ENCODE measurements at places on chromosomes 12 and 14.

- peak; percentile 33 for DNase-seq
Observed at GRCh38 chr12:63802012-63802608, 22.4 kb downstream of the RXYLT1 start.

GRCh38 chr12:114253976-114254778 is 151.8 kb downstream of the TBX5 start:
- no peak for DNase-seq

DNA sequence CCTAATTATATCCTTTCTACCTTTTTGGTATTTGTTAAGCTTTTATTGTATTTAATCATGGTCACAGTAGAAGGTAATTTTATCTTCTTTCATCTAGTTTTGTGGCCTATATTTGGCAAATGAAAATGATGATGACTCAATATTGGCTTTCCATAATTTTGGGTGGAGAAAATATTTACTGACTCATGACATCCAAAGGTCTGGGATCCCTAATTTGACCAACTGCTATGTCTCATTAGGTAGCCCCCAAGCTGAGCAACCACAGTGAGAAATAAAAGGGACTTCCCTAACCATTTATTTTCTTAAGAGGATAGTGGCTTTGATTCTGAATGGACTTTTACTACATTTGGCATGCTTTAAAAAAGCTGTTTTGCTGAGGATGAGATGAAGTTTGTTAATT is 289.5 kb downstream of the RMST start:
- DNase-seq, result no peak

- DNase-seq, result peak; percentile 34
Observed at GRCh38 chr12:3882896-3883564, 9.8 kb upstream of the PARP11 start.

GRCh38 chr12:56222531-56222895 is 791 bp upstream of the RNF41 start:
- no peak for DNase-seq
